WTC11 (cell line): ENCODE measurements at places on chromosomes 2 and 18.
A peak's percentile ranks its signal among the peaks of the same experiment; 100 is the strongest.

DNA sequence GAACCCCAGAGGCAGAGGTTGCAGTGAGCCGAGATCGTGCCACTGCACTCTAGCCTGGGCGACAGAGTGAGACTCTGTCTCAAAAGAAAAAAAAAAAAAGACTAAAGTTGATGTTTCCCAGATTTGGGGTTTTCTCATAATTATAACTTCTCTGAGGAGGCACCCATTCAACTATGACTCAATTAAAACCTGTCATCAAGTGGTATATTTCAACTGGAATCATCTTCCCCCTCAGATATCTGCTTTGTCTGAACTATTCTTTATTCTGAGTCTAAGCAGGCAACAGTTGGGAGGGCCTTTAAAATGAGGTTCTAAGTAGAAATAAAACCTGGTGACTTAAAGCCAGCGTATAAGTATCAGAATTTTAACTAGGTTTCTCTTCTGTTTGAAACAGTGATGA, 88.5 kb downstream of the PTRHD1 start:
- peaks cover 18% of the 10 kb centered on the region for H3K4me1 ChIP-seq
- H3K27ac ChIP-seq: no peak overlapping the region
- H3K4me3 ChIP-seq: no peak overlapping the region
- DNase-seq: no peak
- H3K27me3 ChIP-seq: no peaks in the 10 kb centered on the region

GRCh38 chr2:151718796-151719195, 15.5 kb downstream of the NEB start:
- H3K27ac ChIP-seq: no peak overlapping the region
- no peaks in the 10 kb centered on the region for H3K4me1 ChIP-seq
- DNase-seq: no peak
- no peaks in the 10 kb centered on the region for H3K27me3 ChIP-seq
- H3K36me3 ChIP-seq: no peaks in the 10 kb centered on the region

- H3K27me3 ChIP-seq: no peaks in the 10 kb centered on the region
- no peak for DNase-seq
- H3K4me3 ChIP-seq: no peak overlapping the region
- no peaks in the 10 kb centered on the region for H3K36me3 ChIP-seq
- no peak overlapping the region for H3K27ac ChIP-seq
These were observed 309.8 kb downstream of the C1D start for GRCh38 chr2:67752969-67753368.

- no peak for DNase-seq
- peaks cover 5% of the 10 kb centered on the region for H3K4me1 ChIP-seq
- no peaks in the 10 kb centered on the region for H3K27me3 ChIP-seq
- no peak overlapping the region for H3K27ac ChIP-seq
- H3K36me3 ChIP-seq: peaks cover 14% of the 10 kb centered on the region
- H3K4me3 ChIP-seq: no peak overlapping the region
These were observed 281.8 kb downstream of the GULP1 start for GRCh38 chr2:188573453-188573852.

DNA sequence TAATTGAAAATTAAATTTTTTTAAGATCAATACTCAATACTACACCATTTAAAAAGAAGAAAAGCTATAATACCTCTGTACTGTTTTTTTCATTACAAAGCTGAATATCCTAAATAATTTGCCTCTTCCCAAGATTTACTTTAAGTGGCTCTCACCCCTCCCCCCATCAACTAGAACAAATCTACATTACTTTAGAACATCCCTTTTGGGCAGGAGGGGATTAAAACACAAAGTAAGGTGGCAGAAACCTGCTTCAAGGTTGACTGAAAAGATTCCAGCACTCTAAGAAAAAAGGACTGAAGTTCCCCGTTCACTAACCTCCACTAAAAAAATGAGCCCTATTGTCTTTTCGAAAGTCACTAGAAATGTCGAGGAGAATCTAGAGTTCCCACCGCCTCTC, 42.3 kb downstream of the SLC38A11 start:
- DNase-seq: no peak
- peak overlapping the region; percentile 45 for H3K4me3 ChIP-seq
- H3K36me3 ChIP-seq: no peaks in the 10 kb centered on the region
- H3K27me3 ChIP-seq: no peaks in the 10 kb centered on the region

GRCh38 chr2:205405194-205405593, 277.1 kb upstream of the NRP2 start:
- no peaks in the 10 kb centered on the region for H3K4me1 ChIP-seq
- DNase-seq: no peak
- H3K27me3 ChIP-seq: no peaks in the 10 kb centered on the region
- H3K27ac ChIP-seq: no peak overlapping the region
- no peaks in the 10 kb centered on the region for H3K36me3 ChIP-seq
- H3K4me3 ChIP-seq: no peak overlapping the region

GRCh38 chr2:224350703-224351102, 51.2 kb downstream of the FAM124B start:
- 0 out of 2 replicates have a peak, but pooled peaks cover 2% of the 10 kb centered on the region for H3K4me1 ChIP-seq
- no peak for DNase-seq
- H3K27me3 ChIP-seq: no peaks in the 10 kb centered on the region

- no peaks in the 10 kb centered on the region for H3K36me3 ChIP-seq
These were observed 281.7 kb downstream of the CCDC85A start for GRCh38 chr2:56465491-56465890.

GRCh38 chr2:69279211-69279610, 107.8 kb downstream of the GFPT1 start:
- peaks cover 6% of the 10 kb centered on the region for H3K27me3 ChIP-seq
- no peak overlapping the region for H3K27ac ChIP-seq
- DNase-seq: no peak
- no peaks in the 10 kb centered on the region for H3K36me3 ChIP-seq
- no peak overlapping the region for H3K4me3 ChIP-seq

DNA sequence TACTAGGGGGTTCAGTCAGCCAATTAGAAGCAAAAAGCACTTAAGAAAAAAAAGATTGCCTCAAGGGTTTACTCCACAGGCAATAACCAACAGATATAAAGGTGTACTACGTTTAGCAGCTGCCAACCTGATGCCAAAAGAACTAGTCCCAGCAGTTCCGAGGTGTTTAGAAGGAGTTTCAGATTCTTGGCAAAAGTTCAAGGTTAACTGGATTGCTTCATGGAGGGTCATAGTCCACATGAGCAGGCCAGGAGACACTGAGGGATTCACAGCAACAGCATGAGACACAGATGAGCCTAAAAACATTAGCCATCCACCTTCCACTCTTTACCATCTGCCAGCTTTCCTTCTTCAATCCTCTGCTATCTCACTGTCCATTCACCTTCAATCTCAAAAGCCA, 4.9 kb upstream of the DNAH7 start:
- no peak for DNase-seq
- H3K27me3 ChIP-seq: peaks cover 8% of the 10 kb centered on the region; the same call in 1 of the 2 replicates
- H3K36me3 ChIP-seq: 0 out of 2 replicates have a peak, but pooled peaks cover 2% of the 10 kb centered on the region
- no peak overlapping the region for H3K4me3 ChIP-seq
- H3K27ac ChIP-seq: no peak overlapping the region
- peaks cover 16% of the 10 kb centered on the region for H3K4me1 ChIP-seq

DNA sequence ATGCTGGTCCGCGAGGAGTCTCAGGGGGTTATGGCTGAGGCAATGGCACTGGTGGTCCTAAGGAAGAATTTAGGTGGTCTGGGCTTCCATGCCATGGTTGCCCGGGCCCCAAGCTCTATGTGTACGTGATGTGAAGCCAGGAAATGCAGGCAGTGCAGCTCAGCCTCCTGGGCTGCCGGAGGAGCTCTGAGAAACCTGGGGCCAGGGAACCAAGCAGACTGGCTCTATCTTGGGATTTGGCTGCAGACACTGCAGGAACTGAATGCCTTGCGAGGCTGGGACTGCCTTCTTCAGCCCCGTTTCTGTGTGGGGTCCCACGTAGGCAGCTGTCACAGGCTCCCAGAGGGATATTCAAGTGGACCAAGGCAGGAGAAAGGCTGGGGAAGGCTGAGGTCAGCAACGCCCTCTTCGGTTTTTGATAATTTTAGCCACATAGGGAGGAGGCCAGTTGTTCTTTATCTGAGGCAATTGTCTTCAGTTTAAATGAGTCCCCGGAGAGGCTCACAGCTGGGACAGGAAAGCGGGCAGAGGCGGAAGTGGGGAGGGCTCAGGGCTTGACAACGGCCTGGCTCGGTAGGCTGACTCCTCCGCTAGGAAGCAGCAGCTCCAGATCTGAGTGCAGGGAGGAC, 77.7 kb downstream of the RHOB start:
- H3K27ac ChIP-seq: no peak overlapping the region
- no peak for DNase-seq
- peaks cover 7% of the 10 kb centered on the region for H3K4me1 ChIP-seq
- H3K27me3 ChIP-seq: no peaks in the 10 kb centered on the region; the same call in 1 of the 2 replicates
- no peaks in the 10 kb centered on the region for H3K36me3 ChIP-seq

GRCh38 chr18:75210274-75211001, at the start of gene TSHZ1:
Gene TSHZ1 (plus strand): TSS chr18:75210797. CDS start chr18:75211877, 1,080 bp downstream.
- no peaks in the 10 kb centered on the region for H3K36me3 ChIP-seq
- DNase-seq: no peak
- H3K27ac ChIP-seq: peak within 1 kb of the TSS; percentile 67
- peaks cover 54% of the 10 kb centered on the region for H3K4me1 ChIP-seq

DNA sequence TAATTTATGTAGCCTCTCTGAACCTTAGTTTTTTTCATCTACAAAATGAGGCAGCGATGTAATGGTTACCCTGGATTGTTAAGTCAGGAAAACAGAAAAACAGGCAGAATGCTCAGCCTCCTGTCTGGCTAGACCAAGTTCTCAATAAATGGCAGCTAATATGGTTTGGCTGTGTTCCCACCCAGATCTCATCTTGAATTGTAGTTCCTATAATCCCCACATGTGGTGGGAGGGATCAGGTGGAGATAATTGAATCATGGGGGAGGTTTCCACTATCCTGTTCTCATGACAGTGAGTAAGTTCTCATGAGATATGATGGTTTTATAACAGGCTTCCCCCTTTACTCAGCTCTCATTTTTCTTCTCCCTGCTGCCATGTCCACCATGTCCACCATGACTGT, 220.0 kb downstream of the CMPK2 start:
- peaks cover 3% of the 10 kb centered on the region; the same call in 1 of the 2 replicates for H3K27me3 ChIP-seq
- DNase-seq: no peak
- H3K4me3 ChIP-seq: no peak overlapping the region

- H3K27me3 ChIP-seq: no peaks in the 10 kb centered on the region
- no peak overlapping the region for H3K27ac ChIP-seq
- H3K4me3 ChIP-seq: no peak overlapping the region
- H3K4me1 ChIP-seq: peaks cover 21% of the 10 kb centered on the region
- no peak for DNase-seq
These were observed 12.6 kb downstream of the EVA1A start for GRCh38 chr2:75548036-75548573.

GRCh38 chr2:149019768-149020167, 18.7 kb upstream of the LYPD6B start:
- peaks cover 13% of the 10 kb centered on the region for H3K4me1 ChIP-seq
- H3K36me3 ChIP-seq: peaks cover 24% of the 10 kb centered on the region
- H3K4me3 ChIP-seq: no peak overlapping the region
- DNase-seq: no peak

DNA sequence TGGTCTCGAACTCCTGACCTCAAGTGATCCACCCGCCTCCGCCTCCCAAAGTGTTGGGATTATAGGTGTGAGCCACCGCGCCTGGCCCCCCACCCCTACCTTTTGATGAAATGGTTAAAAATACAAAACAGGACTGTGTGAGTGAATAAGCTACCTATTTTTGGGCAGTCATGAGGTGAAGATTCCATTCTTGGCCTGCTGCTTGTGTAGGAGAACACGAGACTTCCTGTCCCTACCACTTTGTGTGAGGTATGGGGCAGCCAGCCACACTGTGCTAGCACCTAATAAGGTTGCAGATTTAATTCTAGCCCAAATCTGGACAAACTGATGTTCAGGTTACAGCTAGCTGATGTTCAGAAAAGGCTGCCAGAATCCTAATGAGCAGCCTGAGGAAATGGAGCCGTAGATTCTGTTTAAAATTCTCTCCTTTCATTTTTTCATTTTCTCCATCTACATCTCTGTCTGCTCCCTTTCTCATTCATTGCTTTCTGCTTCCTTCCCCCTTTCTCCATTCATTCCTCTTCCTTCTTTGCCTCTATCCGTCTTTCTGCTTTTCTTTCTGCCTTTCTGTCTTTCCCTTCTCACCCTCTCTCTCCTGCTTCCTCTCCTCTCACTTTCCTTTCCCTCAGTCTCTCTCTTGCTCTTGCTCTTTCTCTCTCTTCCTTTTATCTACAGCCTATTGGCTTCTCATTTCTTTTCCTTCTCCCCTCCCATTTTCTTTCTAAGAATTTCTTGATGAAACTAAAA, 4.6 kb upstream of the LTBP1 start:
- 0 out of 2 replicates have a peak overlapping the region, but pooled peaks have one; percentile 4 for H3K27ac ChIP-seq
- no peaks in the 10 kb centered on the region for H3K36me3 ChIP-seq
- H3K4me3 ChIP-seq: no peak overlapping the region
- no peaks in the 10 kb centered on the region; the same call in 1 of the 2 replicates for H3K27me3 ChIP-seq

DNA sequence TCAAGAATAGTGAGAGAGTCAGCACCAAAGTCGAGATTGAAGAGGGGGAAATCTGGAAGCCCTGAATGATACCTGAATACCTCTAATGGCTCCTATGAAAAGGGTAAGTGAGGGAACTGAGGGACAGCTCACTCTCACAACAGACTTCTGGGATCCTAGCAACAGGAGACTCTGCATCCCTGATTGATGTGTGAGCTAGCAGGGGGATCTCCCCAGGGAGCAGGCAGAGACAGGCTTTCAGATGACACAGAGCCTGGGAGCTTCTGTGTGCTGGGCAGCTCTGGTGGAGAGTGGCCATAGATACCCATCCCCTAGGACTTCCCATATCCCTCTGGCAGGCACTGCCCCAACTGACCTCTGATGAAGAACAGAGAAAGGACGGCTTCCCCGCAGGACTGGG, 206.2 kb downstream of the EXOC6B start:
- DNase-seq: no peak
- H3K4me3 ChIP-seq: no peak overlapping the region
- H3K36me3 ChIP-seq: peaks cover 5% of the 10 kb centered on the region; the same call in 1 of the 2 replicates

- DNase-seq: no peak
- H3K4me3 ChIP-seq: no peak overlapping the region
- H3K27ac ChIP-seq: no peak overlapping the region
- peaks cover 7% of the 10 kb centered on the region for H3K27me3 ChIP-seq
These were observed 11.4 kb upstream of the PKDCC start for GRCh38 chr2:42036413-42036812.

- H3K4me1 ChIP-seq: peaks cover 71% of the 10 kb centered on the region
- H3K36me3 ChIP-seq: peaks cover 3% of the 10 kb centered on the region; the same call in 1 of the 2 replicates
- H3K27me3 ChIP-seq: peaks cover 97% of the 10 kb centered on the region
- H3K27ac ChIP-seq: no peak overlapping the region
- DNase-seq: peak; percentile 83
These were observed 319 bp upstream of the EN1 start for GRCh38 chr2:118847762-118848172.

DNA sequence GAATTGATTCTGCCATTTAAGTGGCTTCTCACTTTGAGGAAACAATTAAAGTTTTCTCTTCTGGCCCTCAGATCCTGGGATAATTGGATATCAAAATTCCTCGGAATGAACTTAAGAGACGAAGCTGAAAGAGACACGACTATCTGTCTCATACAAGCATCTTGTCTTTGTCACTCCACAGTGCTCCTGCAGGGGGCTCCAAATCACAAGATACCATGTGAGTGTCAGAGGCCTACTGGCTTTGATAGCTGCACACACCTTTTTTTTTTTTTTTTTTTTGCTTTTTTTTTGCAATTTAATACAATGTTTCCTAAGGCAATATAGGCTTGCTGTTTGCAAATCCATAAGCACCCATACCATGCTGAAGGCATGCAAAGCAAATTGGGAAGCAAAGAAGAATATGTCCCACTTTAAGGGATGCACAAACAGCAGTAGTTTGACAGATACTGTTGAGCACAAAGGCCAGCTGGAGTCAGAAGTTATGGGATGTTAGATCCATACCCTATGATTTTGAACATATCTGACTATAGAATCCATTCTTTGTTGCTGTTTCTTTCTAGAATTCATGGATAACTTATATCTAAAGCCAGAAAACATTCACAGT, 109.0 kb upstream of the CBLN2 start:
- peaks cover 4% of the 10 kb centered on the region for H3K27me3 ChIP-seq
- DNase-seq: peak; percentile 77
- H3K4me3 ChIP-seq: no peak overlapping the region

GRCh38 chr18:40812981-40813515, 1142.0 kb upstream of the PIK3C3 start:
- no peaks in the 10 kb centered on the region for H3K27me3 ChIP-seq
- H3K4me1 ChIP-seq: peaks cover 4% of the 10 kb centered on the region
- DNase-seq: no peak
- H3K36me3 ChIP-seq: no peaks in the 10 kb centered on the region
